WTC11 (cell line): ENCODE measurements at places on chromosomes 16 and 17. TPM values are rescaled to one million over a fixed set of nuclear protein-coding genes. Genes with fewer than 3 reads are reported as not detected.

DNA sequence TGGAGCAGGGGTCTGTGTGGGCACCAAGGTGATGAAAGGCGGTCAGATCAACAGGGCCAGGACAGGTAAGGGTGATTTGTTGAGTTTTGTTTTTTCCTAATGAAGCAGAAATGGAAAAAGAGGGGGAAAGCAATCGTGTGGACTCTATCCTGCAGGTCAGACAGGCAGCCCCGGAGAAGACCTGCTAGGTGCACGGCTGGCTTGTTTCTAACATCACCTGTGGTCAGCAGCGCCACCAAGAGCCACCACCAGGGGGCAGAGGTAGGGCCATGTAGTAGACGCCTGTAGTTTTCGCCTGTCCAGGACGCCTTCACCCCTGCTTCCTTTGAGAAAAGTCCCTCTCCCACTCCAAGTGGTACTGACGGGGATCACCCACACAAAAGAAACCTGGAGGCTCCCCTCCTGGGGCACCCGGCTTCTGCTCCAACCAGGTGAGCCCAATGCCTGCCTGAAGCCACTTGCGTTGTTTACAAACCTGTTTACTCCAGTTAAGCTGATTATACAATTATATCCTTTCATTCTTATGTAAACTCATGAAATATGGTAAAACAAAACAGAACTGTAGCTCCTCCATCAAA lies 54.2 kb upstream of the SEC14L1 start:
- peaks cover 26% of the 10 kb centered on the region for H3K4me1 ChIP-seq
- H3K36me3 ChIP-seq = peaks cover 19% of the 10 kb centered on the region
- peak; percentile 95 for DNase-seq
- no peak overlapping the region for H3K4me3 ChIP-seq
- peak overlapping the region; percentile 20; the same call in 1 of the 2 replicates for H3K27ac ChIP-seq

- peaks cover 5% of the 10 kb centered on the region for H3K4me1 ChIP-seq
- DNase-seq = no peak
- no peak overlapping the region for H3K27ac ChIP-seq
- no peaks in the 10 kb centered on the region for H3K36me3 ChIP-seq
Measured at GRCh38 chr17:34222722-34223497, 32.2 kb upstream of the CCL2 start.

DNA sequence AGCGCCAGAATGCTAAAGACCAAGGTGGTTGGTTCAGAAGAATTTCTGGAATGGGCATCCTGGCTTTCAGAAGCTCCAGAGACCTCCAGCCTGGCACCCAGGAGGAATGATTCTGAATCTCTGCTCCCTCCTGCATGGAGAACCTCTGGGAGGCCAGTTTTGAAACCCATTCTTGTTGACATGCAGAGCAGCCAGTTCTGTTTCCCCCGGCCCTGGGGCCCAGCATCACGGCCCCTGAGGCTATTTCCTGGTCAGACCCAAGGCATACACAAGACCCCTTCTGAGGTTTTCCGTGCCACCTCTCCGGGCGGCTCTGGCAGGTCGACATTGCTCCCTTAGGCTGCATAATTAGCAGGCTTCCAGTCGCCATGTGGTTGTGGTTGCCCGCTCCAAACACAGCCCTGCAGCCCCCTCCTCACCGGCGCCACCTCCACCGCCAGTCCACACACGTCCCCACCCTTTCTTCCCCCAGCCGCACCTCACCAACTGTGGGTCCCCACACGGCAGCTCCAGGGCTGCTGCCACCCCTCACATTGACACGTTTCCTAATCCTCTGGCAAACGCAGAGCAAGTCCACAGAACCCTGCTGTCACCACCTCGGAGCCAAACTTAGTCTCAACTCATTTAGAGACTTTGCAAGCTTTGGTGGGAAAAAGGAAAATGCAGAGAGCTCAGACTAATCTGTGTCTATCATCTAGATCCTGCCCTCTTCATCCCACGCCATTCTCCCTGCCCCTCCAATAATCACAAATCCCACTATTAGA lies 367.1 kb downstream of the SOX9 start:
- DNase-seq = no peak
- no peak overlapping the region for H3K4me3 ChIP-seq
- H3K27me3 ChIP-seq = peaks cover 3% of the 10 kb centered on the region; the same call in 1 of the 2 replicates
- 0 out of 2 replicates have a peak, but pooled peaks cover 3% of the 10 kb centered on the region for H3K36me3 ChIP-seq

DNA sequence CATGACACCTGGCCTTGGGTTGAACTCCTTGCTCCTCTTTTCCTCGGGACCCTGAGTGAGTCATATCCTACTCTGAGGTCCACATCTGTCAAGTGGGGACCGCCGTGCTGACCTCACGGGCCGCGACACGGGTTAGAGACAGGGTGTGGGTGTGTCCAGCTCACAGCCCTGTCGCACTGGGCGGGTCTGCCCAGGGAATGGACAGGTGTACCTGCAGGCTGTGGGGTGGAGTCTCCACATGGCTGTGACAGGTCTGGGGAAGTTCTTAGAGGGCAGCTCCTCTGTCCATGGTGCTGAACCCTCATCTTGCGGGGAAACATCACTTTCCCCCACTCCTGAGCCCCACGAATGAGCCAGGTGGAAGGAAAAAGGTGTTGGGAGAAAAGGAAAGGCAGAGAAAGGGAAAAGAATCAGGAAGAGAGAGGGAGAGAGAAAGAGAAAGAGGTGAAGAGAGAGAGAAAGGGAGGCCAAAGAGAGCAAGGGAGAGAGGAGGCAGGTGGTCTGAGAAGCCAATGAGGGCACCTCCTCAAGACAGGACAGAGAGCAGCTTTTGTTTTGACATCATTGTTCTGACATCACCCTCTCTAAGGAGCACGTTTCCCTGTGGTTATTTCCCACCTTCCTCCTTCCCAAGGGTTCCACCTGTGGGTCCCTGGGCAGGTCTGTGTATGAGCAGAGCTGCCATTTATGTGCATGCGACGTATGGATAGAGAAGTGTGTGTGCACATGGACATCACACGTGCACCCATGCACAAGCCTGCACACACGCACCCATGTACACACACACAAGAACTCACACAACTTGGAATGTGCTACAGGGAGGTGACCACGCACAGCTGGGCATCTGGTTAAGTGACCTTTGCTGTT lies 32.6 kb upstream of the CBFA2T3 start:
- DNase-seq = peak; percentile 63
- H3K27me3 ChIP-seq = peaks cover 8% of the 10 kb centered on the region
- H3K4me3 ChIP-seq = no peak overlapping the region
- H3K4me1 ChIP-seq = peaks cover 6% of the 10 kb centered on the region; the same call in 1 of the 2 replicates
- H3K36me3 ChIP-seq = no peaks in the 10 kb centered on the region
- no peak overlapping the region for H3K27ac ChIP-seq

GRCh38 chr17:67358612-67359011 lies 7.8 kb downstream of the PSMD12 start:
- H3K4me1 ChIP-seq = peaks cover 28% of the 10 kb centered on the region
- peaks cover 44% of the 10 kb centered on the region for H3K36me3 ChIP-seq
- no peaks in the 10 kb centered on the region for H3K27me3 ChIP-seq
- H3K4me3 ChIP-seq = no peak overlapping the region

DNA sequence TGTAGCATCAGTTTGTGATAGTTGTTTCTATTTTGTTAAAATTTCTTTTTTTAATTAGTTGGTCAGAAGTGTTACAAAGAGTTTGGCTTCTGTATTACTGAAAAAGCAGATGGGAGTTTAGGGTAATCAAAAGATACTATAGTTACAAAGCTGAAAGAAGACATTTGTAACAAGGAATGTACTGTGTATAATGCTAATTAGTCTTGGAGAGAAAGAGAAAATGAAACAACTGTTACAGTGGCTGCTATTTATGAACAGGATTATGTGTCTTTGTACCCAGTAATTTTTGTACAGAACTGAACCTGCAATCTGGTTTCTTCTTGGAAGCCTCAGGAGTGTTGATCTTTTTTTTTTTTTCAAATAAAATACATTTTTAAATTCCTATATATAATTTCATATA lies 14.3 kb downstream of the GDPD1 start:
- no peak overlapping the region for H3K4me3 ChIP-seq
- no peaks in the 10 kb centered on the region for H3K4me1 ChIP-seq
- no peaks in the 10 kb centered on the region for H3K27me3 ChIP-seq
- no peaks in the 10 kb centered on the region for H3K36me3 ChIP-seq
- no peak overlapping the region for H3K27ac ChIP-seq
- DNase-seq = no peak

- no peaks in the 10 kb centered on the region for H3K27me3 ChIP-seq
- no peak overlapping the region for H3K27ac ChIP-seq
- peaks cover 71% of the 10 kb centered on the region for H3K36me3 ChIP-seq
- H3K4me3 ChIP-seq = no peak overlapping the region
Measured at GRCh38 chr17:39995438-39995837, 14.8 kb downstream of the PSMD3 start.

DNA sequence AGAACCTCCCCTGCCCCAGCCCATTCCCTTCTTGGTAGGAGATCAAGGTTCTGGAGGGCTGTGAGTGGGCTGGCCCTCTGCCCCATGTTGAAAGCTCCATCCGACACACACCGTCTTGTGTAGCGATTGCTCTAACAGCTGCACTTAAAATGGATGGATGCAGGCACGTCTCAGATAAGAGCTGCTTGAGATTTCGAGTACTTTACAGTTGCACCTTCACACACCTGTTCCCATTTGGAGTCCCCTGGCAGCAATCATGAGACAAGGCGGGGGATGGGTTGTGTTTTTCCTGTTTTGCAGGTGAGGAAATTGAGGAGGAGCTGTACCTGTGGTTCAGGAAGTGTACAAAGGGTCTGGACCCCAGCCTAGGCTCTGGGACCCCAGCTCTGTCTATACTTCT lies 25.6 kb upstream of the TAC4 start:
- no peak for DNase-seq
- no peaks in the 10 kb centered on the region for H3K36me3 ChIP-seq
- H3K4me1 ChIP-seq = peaks cover 48% of the 10 kb centered on the region
- peak overlapping the region; percentile 68 for H3K27ac ChIP-seq

DNA sequence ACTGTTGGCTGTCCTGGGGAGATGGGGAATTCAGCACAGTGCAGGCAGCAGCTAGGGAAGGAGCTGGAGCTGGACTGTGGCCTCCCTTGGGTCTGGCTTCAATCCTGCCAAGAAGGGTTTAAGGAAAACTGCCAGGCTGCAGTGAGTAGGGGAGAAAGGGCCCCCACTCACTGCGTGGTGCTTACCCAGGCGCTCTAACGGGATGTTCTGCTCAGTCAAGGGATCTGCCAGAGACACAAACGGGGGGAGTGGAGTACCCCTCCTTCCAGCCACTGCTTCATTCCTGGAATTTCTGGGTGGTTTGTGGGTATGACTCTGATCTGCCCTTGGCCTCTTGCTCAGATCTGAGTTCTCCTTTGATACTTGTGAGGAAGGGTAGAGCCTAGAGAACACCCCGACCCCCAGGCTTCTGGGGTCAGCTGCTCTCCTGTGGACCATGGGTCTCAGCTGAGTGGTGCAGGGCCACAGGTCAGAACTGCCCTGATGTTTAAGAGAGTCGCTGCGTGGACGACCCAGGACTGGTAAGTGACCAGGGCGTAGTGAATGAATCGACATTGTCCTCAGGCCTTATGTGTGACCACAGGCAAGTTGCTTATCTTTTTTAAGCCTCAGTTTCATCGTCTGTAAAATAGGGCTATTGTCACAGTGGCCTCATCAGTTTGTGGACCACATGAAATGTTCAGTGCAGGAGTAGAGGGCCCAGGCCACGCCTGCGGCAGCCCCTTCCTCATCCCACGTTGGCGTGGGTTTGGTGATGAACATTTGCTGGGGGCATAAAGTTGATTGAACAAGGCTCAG lies 9.6 kb downstream of the CRISPLD2 start:
- no peaks in the 10 kb centered on the region for H3K27me3 ChIP-seq
- no peak overlapping the region for H3K4me3 ChIP-seq
- H3K4me1 ChIP-seq = peaks cover 8% of the 10 kb centered on the region
- no peak overlapping the region for H3K27ac ChIP-seq
- no peak for DNase-seq

GRCh38 chr16:81440888-81441761 lies 3.5 kb upstream of the CMIP start:
- no peak for DNase-seq
- H3K36me3 ChIP-seq = no peaks in the 10 kb centered on the region
- H3K27me3 ChIP-seq = peaks cover 24% of the 10 kb centered on the region
- no peak overlapping the region for H3K4me3 ChIP-seq

GRCh38 chr17:1999557-2000251 lies 25.4 kb downstream of the RTN4RL1 start:
- H3K27me3 ChIP-seq = peaks cover 30% of the 10 kb centered on the region
- H3K4me3 ChIP-seq = peak overlapping the region; percentile 59
- H3K27ac ChIP-seq = no peak overlapping the region

- H3K4me1 ChIP-seq = peaks cover 11% of the 10 kb centered on the region; the same call in 1 of the 2 replicates
- no peak overlapping the region for H3K4me3 ChIP-seq
- H3K27me3 ChIP-seq = peaks cover 5% of the 10 kb centered on the region; the same call in 1 of the 2 replicates
- no peak overlapping the region; the same call in 1 of the 2 replicates for H3K27ac ChIP-seq
- peak; percentile 43 for DNase-seq
- no peaks in the 10 kb centered on the region for H3K36me3 ChIP-seq
Measured at GRCh38 chr16:57518520-57518919, 17.9 kb downstream of the CCDC102A start.

- H3K4me3 ChIP-seq = no peak overlapping the region
- no peak overlapping the region for H3K27ac ChIP-seq
Measured at GRCh38 chr17:60901806-60902205, 224.2 kb downstream of the BCAS3 start.

- H3K36me3 ChIP-seq = peaks cover 30% of the 10 kb centered on the region
- no peak overlapping the region for H3K4me3 ChIP-seq
- no peak overlapping the region for H3K27ac ChIP-seq
Measured at GRCh38 chr17:59121901-59122480, 15.3 kb upstream of the TRIM37 start.

DNA sequence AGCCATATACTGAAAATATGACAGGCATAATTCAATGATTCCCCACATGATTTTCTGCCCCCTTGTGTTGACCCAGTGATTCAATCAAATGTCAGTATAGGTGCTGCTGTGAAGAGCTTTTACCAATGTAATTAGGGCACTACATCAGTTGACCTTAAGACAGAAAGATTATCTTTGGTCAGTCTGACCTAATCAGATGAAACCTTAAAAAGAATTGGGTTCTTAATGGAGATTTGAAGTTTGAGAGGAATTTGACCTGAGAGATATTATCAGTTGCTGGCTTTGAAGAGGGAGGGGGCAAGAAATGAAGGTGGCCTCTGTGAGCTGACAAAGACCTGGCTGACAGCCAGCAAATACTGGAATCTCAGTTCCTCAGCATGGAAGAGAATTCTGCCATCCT lies 358.7 kb upstream of the CA10 start:
- H3K27me3 ChIP-seq = no peaks in the 10 kb centered on the region; the same call in 1 of the 2 replicates
- H3K4me1 ChIP-seq = no peaks in the 10 kb centered on the region
- no peak overlapping the region for H3K27ac ChIP-seq
- peaks cover 39% of the 10 kb centered on the region for H3K36me3 ChIP-seq

- H3K27ac ChIP-seq = peak within 1 kb of the TSS; percentile 6; the same call in 1 of the 2 replicates
- no peaks in the 10 kb centered on the region for H3K36me3 ChIP-seq
- 0 out of 2 replicates have a peak within 1 kb of the TSS, but pooled peaks have one; percentile 1 for H3K4me3 ChIP-seq
Measured at GRCh38 chr17:4903051-4903818, at the start of gene CHRNE. TSS of gene CHRNE (minus strand) at chr17:4903098. CDS start at chr17:4903063, 35 bp downstream.

Gene SLC47A1
- total RNA-seq = 2.5 to 3.3 TPM (median 2.9 TPM) in 3 replicates

Gene BCAR1
- 87.3 to 95.6 TPM (median 88.6 TPM) in 3 replicates for total RNA-seq

Gene DPEP3
- total RNA-seq = 1.6 to 2.7 TPM (median 2.5 TPM) in 3 replicates

Gene ASIC2
- 2.1 to 2.7 TPM (median 2.3 TPM) in 3 replicates for total RNA-seq

Gene ERN2
- total RNA-seq = 1.8 to 3.9 TPM (median 3.7 TPM) in 3 replicates

Gene DUS1L
- 99.6 to 120 TPM (median 106 TPM) in 3 replicates for total RNA-seq

Gene TMC8
- 2.9 to 3.7 TPM (median 3.1 TPM) in 3 replicates for total RNA-seq

Gene ATF7IP2
- total RNA-seq = 20.3 to 24.2 TPM (median 22.8 TPM) in 3 replicates

Gene BICDL2
- total RNA-seq = 27.3 to 28.5 TPM (median 28.2 TPM) in 3 replicates

Gene CD300H
- total RNA-seq = not detected in 3 replicates
